ENCODE measurements at places on chromosomes 6 and 20.

- no peaks in the 10 kb centered on the region for H3K36me3 ChIP-seq
- no peak overlapping the region for H3K27ac ChIP-seq
- H3K4me1 ChIP-seq: no peaks in the 10 kb centered on the region
- no peak for DNase-seq
These were observed 342.7 kb downstream of the PRL start for GRCh38 chr6:21953831-21954801.

DNA sequence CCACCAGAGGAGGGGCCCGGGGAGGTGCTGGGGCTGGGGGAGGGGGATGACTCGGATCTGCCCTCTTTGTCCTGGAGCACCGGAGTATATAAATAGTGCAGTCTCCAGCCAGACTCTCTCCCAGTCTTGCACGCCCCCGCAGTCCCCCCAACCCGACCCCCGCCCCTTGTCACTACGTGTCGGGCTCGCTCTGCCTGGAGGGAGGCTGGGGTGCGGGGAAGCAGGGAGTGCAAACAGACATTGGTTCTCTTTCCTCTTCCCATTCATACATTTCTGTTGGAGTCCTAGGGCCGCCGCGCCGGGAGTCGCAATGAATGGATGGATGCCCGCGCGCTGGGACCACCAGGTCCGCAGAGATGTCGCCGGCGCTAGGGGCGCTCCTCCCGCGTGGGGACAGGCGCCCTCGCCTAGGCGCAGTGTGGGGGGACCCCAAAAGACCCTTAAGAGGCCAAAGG lies 179.3 kb downstream of the TBXT start:
- DNase-seq: no peak
- H3K4me3 ChIP-seq: no peak overlapping the region
- peaks cover 45% of the 10 kb centered on the region for H3K27me3 ChIP-seq
- no peaks in the 10 kb centered on the region for H3K36me3 ChIP-seq
- no peak overlapping the region for H3K27ac ChIP-seq

DNA sequence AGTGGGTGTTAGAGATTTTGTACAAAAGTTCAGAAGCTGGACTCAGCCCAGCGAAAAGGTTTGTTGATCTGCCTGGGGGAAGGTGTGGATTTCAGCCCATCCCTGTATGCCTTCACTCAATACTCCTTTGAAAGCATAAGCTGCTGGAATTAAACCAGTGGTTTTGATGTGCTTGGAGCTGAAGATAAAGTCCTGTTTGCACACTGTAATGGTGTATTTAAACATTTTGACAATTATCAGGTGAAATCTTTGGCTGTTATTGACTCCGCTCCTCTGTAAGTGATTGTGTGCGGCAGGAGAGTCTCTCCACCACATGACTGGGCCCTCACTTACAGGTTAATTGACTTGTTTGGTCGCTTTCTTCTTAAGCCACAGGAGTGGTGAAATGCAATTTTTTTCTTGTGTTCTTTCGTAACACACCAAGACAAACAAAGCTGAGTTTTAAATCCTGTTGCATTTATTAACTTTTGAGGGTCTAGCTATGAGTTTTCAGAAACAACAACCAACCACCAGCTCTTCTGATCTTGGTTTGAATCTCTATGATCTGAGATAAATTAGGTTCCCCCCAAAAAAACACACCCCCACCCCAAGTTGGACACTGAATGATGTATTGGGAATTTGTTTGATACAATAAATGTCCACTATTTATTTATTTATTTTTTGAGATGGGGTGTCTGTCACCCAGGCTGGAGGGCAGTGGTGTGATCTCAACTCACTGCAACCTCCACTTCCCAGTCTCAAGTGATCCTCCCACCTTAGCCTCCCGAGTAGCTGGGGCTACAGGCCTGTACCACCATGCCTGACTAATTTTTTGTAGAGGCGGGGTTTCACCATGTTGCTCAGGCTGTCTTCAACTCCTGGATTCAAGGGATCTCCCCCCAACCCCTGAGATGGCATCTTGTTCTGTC lies 46.3 kb upstream of the NCOA3 start:
- H3K4me1 ChIP-seq: peaks cover 53% of the 10 kb centered on the region
- no peaks in the 10 kb centered on the region for H3K36me3 ChIP-seq
- no peak overlapping the region for H3K4me3 ChIP-seq
- DNase-seq: no peak

DNA sequence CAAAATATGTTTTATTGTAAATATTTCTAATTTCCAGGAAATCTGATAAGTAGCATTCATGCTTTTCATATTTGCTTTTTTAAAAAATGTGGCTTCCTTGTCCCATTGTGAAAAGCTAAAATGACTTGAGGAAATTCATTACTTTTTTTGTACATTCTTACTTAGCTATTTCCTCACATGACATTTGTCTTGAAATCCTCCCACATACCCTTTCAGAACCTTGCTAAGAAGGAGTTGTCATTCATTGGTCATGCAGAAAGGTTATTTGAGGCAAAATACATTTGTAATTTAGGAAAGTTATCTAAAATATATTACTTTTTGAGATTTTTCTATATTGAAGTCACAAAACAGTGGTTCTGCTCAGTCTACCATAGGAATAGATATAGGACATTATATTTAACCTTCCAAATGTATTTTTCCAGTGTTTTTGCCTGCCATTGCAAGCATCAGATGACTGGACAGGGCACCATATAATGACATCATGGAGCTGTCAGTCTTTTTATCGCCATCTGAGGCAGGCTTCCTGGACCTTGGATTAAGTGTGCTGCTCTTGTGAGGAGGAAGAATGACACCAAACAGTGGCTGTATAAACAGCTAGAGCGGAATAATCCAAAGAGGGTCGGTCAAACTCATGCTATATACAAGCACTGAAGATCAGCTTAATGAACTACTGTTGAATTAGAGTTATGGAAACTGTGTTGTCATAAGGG lies 109.4 kb upstream of the HCRTR2 start:
- H3K36me3 ChIP-seq: no peaks in the 10 kb centered on the region
- H3K27me3 ChIP-seq: no peaks in the 10 kb centered on the region
- H3K27ac ChIP-seq: no peak overlapping the region

DNA sequence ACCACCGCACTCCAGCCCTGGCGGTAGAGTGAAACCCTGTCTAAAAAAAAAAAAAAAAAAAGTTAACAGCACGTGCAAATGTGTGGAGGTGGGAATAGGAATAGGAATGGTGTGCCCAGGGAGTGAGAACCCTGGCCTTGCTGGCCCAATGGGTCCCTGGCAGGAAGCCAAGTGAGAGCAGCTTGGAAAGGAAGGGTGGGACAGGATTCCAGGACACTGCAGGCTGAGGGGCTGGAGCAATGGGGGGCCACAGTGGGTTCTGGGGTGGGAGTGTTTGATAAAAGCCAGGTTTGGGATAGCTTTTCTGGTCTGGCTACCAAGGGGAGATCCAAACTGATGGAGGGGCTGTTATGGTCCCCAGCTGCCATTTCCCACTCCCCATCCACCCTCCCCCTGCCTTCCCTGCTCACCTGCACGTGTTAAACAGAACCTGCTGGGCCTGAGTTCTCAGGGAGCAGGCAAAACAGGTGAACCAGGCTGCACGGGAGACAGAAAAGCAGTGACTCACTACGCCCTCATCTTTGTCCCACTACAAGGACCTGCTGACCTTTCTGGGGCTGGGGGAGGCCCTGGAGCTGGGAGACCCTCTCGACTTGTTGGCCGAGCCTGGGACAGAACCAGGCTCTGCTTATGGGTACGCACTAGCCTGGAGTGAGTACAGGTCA lies 3.3 kb downstream of the SUN5 start:
- no peak for DNase-seq
- H3K27me3 ChIP-seq: no peaks in the 10 kb centered on the region
- H3K36me3 ChIP-seq: no peaks in the 10 kb centered on the region
- no peak overlapping the region for H3K27ac ChIP-seq
- H3K4me3 ChIP-seq: no peak overlapping the region

DNA sequence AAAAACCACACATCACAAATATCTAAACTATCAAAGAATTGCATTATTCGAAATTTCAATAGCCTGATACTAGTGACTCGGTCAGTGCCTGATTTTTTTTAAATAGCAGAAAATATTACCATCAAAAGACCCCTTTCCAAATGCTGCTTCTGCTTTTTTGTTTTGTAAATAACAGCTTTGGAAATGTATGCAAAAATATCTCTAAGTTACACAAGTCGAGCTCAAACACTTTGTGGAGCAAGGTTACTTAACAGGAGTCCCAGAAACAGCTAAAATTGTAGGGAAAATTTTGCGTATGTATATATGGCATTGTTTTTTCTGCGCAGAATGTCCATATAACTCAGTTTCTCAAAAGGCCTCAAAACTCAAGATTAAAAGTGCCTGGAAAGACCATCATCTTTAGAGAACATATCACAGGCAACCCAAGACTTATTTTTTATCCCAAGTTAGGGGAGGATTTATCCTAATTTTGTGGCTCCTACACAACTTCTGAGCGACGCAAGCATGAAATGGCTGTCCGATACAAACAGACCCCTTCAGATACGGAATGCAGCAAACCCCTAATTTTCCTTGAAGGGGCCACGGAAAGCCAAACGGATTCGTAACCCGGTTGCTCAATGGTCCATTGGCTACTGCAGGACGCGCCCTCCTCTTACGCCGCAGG lies 1.3 kb downstream of the CEP85L start:
- peak overlapping the region; percentile 98 for H3K4me3 ChIP-seq
- H3K27ac ChIP-seq: peak overlapping the region; percentile 37
- H3K36me3 ChIP-seq: peaks cover 3% of the 10 kb centered on the region
- no peaks in the 10 kb centered on the region for H3K27me3 ChIP-seq
- DNase-seq: no peak
- H3K4me1 ChIP-seq: peaks cover 22% of the 10 kb centered on the region

DNA sequence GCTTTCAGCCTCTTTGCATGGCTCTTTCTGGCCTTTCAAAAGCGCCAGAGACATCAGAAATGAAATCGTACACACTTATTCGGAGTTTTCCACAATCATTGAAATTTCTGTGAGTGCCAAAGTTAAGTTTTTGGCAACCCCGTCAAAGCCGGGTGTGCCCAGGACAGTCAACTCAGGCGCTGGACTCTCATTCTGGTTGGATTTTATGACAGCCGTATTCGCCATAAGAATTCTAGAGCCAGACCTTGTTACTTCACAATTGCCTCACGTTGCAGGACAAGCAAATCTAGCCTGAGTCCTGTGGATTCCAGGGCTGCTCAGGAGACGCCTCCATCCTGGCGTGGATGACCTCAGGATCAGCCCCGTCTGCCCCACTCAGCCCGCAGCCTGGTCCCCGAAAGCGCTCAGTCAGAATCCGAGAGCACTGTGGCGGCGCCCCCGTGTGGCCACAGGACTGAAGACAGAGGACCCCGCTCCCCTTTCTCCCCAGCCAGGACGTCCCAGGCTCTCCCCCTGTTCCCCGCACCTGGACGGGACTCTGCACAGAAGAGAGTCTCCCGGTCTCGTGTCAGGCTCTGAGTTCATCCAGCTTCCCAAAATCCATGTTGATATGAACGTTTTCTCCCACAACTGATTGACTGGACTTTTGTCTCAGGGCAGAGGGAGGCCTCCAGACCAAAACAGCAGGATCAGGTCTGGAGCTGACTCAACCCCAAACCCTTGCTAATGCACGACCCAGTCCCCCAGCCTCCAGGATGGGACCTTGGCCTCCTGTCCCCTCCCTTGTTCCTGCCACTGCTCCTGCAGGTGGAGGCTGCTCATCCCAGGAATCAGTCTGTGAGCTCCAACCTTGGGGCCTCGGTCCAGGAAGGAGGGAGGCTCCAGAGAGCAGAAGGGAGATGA lies 38.2 kb downstream of the MICA start:
- H3K27me3 ChIP-seq: peaks cover 24% of the 10 kb centered on the region
- H3K36me3 ChIP-seq: peaks cover 2% of the 10 kb centered on the region
- no peak overlapping the region for H3K4me3 ChIP-seq
- no peak overlapping the region for H3K27ac ChIP-seq
- peak; percentile 81 for DNase-seq
